ENCODE measurements at places on chromosomes 3 and 15. TPM values are rescaled to one million over a fixed set of nuclear protein-coding genes. Genes with fewer than 3 reads are reported as not detected.

GRCh38 chr3:36401056-36401455 lies 20.8 kb downstream of the STAC start:
- no peak for DNase-seq

DNA sequence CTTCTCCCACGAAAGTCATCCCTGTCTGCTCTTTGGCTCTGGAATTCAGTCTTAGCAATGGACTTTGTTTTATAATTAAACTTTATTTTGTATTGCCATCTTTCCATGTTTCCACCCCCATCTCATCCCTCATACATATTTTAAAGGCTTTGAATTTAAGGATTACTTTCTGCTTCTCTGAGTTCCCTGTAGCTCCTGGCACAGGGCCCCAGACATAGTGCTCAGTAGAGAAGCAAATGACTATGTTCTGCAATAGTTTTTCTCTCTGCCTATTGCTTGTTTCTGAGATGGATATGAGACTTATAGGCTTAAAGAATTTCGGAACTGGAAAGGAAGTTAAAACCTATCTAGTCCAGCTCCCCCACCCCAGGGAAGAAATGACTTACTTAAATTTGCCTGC lies 197.0 kb downstream of the LPP start:
- DNase-seq, result no peak

DNA sequence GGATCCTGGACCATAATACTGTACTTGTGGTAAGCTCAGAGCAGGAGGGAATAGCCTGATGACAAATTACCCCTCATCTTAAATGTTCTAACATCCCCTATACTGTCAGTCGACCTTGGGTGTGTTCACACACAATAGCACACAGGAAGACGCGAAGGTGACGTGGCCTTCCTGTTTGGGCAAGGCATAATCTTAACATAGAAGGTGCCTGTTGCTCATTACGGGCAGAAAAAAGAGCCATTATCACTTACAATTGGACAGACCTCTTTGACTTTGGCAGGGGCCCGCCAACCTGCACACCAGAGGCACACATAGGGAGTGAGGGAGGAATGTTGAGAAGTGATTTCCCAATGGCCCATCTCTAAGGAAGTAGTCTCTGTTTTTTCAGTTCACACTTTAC lies 144.2 kb downstream of the ANO10 start:
- no peak for DNase-seq

GRCh38 chr3:182300266-182300665 lies 493.0 kb upstream of the ATP11B start:
- DNase-seq, result no peak

DNA sequence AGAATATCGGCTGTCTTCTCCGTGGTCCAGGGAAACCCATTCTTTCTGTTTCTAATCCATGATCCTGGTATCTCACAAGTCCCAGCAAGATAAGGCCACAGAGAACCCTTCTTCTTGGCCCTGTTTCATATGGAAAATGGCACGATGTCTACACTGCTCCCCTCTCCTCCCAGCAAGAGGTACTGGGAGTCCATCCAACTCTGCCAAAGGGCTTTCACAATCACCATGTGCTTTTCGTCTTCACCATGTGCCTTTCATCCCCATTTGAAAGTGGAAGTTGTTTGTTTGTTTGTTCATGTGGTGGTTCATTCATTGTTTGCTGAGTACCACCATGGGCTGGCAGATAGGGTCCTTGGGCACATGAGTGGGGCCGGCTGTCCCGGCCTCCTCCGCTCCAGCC lies 5.5 kb downstream of the ITIH3 start:
- no peak for DNase-seq

GRCh38 chr15:90266485-90266884 lies 1.0 kb downstream of the NGRN start:
- no peak for DNase-seq

DNA sequence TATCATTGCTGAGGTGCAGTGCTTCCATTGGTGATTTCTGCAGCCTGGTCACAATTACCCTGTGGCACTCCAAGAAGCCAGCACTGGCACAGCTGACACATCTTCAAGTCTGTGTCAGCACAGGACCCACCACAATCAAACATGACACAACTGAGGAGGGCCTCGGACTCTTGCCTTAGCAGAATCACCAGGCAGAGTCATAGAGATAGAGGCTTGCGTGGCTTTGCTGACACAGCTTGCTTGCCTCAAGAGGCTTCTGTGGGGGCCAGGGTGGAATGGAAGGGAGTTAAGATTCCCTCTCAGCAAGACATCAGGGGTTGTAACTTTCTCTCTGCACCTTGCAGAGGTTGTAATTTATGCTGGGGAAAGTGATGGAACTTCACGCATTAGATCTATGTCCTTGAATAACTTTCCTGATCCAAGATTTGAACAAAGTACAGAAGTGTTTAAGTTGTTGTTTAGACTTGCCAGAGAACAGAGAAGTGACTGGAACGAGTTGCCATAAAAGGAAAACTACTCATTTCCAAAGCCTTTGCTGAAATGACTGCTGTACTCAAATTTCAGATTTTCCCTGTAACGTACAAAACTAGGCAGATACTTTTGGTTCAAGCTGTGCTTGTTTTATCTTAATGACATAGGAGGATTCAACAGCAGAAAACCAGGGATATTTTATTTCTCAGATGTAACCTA lies 170.7 kb downstream of the DIPK2A start:
- peak; percentile 87 for DNase-seq

DNA sequence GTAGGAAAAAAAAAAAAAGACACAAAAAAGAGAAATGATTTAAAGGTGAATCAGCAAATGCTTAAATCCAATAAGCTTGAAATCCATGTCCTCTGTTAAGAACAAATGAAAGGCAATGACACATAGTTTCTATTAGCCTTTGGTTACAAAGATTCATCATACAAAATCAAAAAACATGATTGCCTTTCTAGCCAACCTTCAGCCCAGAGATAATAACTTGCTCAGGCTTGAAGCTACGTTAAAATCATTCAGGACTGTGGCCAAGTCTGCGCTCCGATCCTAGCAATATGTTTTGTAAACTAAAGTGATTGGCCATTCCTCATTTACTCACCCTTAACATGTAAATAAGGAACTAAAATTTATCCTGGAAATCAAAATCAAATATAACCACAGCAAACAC lies 556.7 kb downstream of the FGF12 start:
- DNase-seq, result peak; percentile 59

DNA sequence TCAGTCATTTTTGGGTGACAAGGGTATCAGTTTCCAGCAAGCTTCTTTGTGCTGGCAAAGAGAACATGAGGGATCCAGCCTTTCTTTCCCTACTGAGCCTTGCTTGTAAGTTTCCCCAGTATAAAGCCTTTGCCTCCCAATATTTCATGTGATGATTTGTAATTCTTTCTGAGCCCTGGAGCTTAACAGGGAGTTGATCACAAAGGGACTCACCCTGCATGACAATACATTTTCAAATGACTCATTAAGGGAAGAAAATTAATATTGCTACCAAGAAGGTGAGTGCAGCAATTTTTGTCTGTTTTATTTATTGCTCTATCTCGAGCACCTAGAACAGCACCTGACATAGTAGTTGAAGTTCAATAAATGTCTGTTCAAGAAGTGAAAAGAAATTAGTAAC lies 27.7 kb downstream of the OXSM start:
- DNase-seq, result peak; percentile 42

- DNase-seq, result peak; percentile 81
These were observed 14.6 kb downstream of the PRR20G start for GRCh38 chr3:127273206-127273605.

DNA sequence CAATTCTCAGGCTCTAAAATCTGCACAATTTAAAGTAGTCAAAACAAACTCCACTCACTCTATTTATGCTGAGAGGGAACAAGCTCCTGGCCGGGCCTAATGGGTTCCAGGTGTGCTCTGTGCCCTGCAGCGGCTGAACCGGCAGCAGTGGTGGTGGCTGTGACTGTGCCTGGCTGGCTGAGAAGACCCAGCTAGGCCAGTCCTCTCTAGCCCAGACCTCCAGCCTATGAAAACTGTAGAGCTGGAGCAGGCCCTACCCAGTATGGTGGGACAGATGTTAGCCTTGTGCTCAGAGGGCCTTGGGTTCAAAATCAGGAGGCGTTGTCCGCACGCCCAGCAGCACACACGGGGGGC lies 37.0 kb downstream of the EPHB3 start:
- DNase-seq, result no peak

- peak; percentile 10 for DNase-seq
These were observed 33.4 kb upstream of the ZNF609 start for GRCh38 chr15:64426845-64427465.

DNA sequence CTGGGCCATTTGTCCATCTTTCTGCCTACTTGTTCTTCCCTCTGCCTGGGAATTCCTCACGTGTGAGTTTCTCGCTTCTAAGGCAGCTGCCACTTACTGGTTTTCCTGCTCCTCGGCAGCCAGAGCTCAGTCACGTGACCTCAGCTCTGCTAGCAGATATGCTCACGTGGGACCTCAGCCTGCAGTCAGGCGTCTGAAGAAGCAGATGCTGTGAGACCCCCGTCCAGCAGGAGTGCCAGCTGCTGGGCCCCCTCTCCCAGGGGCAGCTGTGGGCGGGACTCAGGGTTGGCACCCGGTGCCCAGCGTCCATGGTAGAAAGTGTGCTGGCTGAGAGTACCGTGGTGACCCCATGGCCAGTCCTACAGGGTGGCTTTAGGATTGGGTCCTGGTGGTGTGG lies 161.3 kb upstream of the TLE3 start:
- peak; percentile 29 for DNase-seq

DNA sequence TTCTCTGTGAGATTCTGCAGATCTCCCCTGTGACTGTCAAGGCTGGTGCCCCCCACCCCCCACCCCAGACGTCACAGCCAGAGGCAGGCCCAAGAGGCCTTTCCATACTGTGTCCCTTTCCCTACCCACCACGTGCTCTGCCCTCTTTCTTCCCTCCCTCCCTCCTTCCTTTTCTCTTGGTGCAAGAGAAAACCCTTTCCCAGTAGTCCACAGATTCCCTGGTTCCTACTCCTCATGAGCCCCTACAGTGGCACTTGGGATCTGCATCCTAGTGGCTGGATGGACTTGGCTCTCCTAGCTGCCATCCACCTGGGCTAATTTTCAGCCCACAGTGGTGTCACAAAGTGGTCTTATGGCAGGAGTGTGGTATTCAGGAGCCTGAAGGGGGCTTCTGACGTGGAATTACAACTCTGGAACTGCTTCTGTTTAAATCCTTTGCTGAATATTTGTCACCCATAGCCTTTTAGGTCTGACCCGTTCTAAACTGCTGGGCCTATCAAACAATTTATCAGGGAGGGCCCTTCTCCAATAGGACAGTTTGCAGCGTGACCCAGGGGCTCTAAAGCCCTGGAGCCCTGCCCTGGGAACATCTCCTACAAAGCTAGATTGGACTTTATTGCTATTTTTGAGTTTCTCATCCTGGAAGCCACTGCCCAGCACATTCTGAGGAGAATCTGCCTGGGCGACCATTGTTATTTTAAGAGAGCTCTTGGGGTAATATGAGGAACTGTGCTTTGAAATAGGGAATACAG lies 35.3 kb downstream of the KLF13 start:
- DNase-seq, result no peak

GRCh38 chr3:13712682-13713180 lies 163.8 kb downstream of the FBLN2 start:
- DNase-seq, result no peak

DNA sequence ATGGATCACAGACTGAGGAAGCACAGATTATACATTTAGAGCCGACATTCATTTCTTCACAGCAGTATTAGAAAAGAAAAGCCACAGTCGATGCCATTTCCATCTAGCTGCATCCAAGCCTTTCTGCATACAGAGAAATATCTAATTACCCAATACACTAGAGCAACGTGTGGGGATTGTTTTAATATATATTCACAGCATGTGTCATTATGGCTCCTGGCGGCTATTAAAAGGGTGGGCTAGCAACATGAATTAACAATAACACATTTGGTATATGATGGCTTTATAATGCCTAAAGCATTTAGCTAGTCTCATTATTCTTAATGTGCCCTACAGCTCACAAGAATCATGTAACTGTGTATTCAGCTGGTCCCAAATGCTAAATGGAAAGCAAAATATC lies 1030.5 kb downstream of the FHIT start:
- no peak for DNase-seq

- DNase-seq, result peak; percentile 90
These were observed 1.9 kb upstream of the PLCD1 start for GRCh38 chr3:38031022-38031994.

DNA sequence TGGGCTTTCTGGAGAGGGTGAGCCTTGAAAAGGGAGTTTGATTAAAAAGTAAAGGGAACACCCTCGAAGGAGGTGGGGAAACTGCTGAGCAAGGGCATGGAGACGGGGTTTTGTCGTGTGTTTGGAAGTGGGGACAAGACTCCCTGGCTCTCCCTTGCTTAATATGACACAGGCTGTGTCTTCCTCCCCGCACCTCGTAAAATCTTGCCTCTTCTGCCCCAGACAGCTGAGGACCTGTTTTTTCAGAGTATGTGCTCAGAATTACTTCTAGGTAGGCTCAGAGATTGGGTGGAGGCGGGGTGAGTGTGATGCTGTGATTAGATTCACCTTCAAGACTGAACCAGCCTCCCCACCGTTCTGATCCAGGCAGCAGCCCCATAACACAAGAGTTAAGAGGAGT lies 244.4 kb upstream of the TLE3 start:
- DNase-seq, result no peak

DNA sequence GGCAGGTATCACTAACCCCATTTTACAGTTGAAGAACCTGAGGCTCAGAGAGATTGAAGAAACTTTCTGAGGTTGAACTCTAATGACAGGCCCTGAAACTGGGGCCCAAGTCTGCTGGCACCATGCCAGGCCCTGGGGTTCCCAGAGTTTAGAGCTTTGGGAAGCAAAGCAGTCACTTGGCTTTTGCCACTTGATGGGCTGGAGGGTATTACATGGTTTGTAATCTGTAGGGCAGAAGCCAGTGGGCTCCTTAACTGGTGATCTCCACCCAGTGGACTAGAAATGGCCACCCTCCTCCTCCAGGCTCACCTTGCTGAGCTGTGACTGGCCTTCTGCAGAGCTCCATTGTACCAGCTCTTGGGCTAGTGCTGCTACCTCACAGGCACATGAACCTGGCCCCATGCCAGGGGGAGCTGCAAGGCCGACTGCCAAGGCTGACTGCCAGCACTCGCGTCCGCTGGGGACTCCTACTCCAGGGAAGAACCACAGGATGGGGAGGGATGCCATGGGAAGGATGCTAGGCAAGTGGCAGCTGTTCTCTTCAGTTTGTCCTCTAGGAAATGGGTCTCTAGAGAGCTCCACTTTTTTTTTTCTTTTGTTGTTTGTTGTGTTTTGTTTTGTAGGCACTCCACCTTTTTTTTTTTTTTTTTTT lies 104.8 kb downstream of the ETFA start:
- peak; percentile 46 for DNase-seq

DNA sequence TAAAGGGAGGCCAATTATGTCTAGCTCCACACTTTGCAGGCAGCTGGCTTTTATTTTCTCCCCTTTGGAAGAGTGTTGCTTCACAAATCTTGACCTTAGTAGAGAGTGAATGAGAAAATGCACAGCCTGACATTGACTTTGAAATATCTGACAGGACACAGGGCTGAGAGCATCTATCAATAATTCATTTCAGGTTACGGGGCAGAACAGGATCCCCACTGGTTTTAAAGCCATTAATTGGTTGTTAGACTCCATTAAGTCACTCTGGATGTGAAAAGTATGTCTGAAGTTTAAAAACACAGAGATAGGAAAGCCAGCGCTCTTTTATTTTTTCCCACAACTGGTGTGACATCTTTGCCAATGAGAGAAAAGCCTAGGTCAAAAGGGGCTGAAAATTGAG lies 251.9 kb upstream of the TMC3 start:
- DNase-seq, result no peak

Gene NRROS
- not detected for total RNA-seq

Gene SCN11A
- total RNA-seq, result not detected

Gene GNAT1
- total RNA-seq, result 0.26 TPM

Gene HES1
- total RNA-seq, result 46.6 TPM

Gene HYAL1
- total RNA-seq, result 8.3 TPM

Gene IL5RA
- not detected for total RNA-seq

Gene PARP9
- 8.1 TPM for total RNA-seq

Gene GADL1
- not detected for total RNA-seq

Measured in bronchial epithelial cell (primary cell).